Hepatocyte (in vitro differentiated cells): ENCODE measurements at places on chromosomes 4 and X. TPM values are rescaled to one million over a fixed set of nuclear protein-coding genes. Genes with fewer than 3 reads are reported as not detected.
A peak's percentile ranks its signal among the peaks of the same experiment; 100 is the strongest.

DNA sequence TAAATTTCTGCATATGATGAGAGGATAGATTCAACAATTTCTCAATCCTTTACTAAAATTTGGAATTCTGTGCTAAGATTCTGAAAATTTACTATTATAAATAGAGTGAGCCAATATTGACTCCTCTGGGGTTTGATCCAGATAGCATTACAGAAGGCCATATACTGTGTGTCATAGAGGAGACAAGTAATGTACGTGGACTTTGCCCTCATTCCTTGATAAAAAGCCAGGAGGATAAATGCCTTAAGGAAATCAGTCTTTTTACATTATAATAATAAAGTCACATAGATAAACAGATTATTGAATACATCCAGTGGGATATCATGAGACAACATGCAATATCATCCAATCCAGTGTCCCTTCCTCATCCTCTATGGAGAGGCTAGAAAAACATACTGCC, 188.0 kb upstream of the HDX start:
- no peak overlapping the region for H3K27ac ChIP-seq
- H3K4me1 ChIP-seq = no peaks in the 10 kb centered on the region
- no peaks in the 10 kb centered on the region for H3K36me3 ChIP-seq
- DNase-seq = no peak
- no peaks in the 10 kb centered on the region for H3K27me3 ChIP-seq

- no peaks in the 10 kb centered on the region for H3K4me1 ChIP-seq
- H3K27ac ChIP-seq = no peak overlapping the region
- no peak for DNase-seq
- H3K36me3 ChIP-seq = no peaks in the 10 kb centered on the region
- no peak overlapping the region for H3K4me3 ChIP-seq
These were observed 455.0 kb downstream of the STIM2 start for GRCh38 chr4:27315625-27316024.

GRCh38 chr4:159698336-159698735, 595.5 kb downstream of the RAPGEF2 start:
- H3K27me3 ChIP-seq = no peaks in the 10 kb centered on the region
- H3K4me3 ChIP-seq = no peak overlapping the region
- no peaks in the 10 kb centered on the region for H3K36me3 ChIP-seq
- H3K4me1 ChIP-seq = no peaks in the 10 kb centered on the region
- no peak for DNase-seq
- H3K27ac ChIP-seq = no peak overlapping the region

NDNF gene
- 27.5 and 30.5 TPM in 2 replicates for total RNA-seq

CSAG2 gene
- not detected in 2 replicates for total RNA-seq

NAA11 gene
- total RNA-seq = not detected in 2 replicates

TEX11 gene
- 0.20 TPM in 1 of 2 replicates, not detected in the other for total RNA-seq

- DNase-seq = no peak
- H3K27ac ChIP-seq = no peak overlapping the region
- no peak overlapping the region for H3K4me3 ChIP-seq
- H3K4me1 ChIP-seq = no peaks in the 10 kb centered on the region
- H3K27me3 ChIP-seq = no peaks in the 10 kb centered on the region
These were observed 22.4 kb downstream of the PRRG1 start for GRCh38 chrX:37371578-37371991.

GRCh38 chr4:138090150-138090917, 151.8 kb downstream of the SLC7A11 start:
- no peak overlapping the region for H3K4me3 ChIP-seq
- no peaks in the 10 kb centered on the region for H3K36me3 ChIP-seq
- peak; percentile 82 for DNase-seq
- peaks cover 10% of the 10 kb centered on the region for H3K4me1 ChIP-seq

GRCh38 chr4:122823476-122823875, 3.2 kb upstream of the FGF2 start:
- H3K36me3 ChIP-seq = no peaks in the 10 kb centered on the region
- peaks cover 17% of the 10 kb centered on the region for H3K27me3 ChIP-seq
- H3K27ac ChIP-seq = no peak overlapping the region

XAGE2 gene
- total RNA-seq = 0.77 and 6.7 TPM in 2 replicates

- DNase-seq = no peak
- H3K4me1 ChIP-seq = peaks cover 22% of the 10 kb centered on the region
- no peaks in the 10 kb centered on the region for H3K27me3 ChIP-seq
- no peak overlapping the region for H3K27ac ChIP-seq
- no peak overlapping the region for H3K4me3 ChIP-seq
- H3K36me3 ChIP-seq = no peaks in the 10 kb centered on the region
These were observed 10.4 kb downstream of the MID1IP1 start for GRCh38 chrX:38811515-38812243.

- peaks cover 13% of the 10 kb centered on the region for H3K4me1 ChIP-seq
- H3K36me3 ChIP-seq = peaks cover 5% of the 10 kb centered on the region
- no peak for DNase-seq
- H3K4me3 ChIP-seq = no peak overlapping the region
These were observed 7.7 kb downstream of the LSM6 start for GRCh38 chr4:146183209-146183608.

DNA sequence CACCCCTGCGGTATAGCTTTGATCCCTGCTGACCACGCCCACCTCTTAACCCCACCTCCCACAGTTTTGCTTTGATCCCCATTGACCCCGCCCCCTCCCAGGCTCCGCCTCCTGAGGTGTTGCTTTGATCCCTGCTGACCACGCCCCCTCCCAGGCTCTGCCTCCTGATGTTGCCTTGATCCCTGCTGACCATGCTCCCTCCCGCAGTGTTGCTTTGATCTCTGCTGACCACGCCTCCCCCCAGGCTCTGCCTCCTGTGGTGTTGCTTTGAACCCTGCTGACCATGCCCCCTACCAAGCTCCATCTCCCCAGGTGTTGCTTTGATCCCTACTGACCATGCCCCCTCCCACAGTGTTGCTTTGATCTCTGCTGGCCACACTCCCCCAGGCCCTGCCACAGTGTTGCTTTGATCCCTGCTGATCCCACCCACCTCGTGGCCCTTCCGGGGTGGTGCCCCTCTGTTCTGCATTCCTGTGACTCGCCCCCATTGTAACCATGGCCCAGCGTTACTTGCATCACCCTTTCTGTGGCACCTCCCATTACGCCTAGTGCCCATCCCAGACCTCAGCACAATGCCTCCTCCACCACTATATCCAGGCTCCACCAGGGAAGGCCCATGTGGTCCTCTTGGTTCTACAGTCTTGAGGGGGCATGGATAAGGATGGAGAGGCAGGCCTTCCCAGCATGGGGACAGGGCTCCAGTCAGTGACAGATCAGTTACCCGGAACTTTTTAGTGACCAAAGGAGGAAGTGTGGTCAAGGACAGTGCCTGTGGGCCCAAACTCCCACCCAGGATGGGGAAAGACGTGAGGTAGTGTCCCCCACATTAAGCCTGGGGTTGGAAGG, 70.8 kb downstream of the ADRA2C start:
- H3K27me3 ChIP-seq = peaks cover 5% of the 10 kb centered on the region
- H3K36me3 ChIP-seq = no peaks in the 10 kb centered on the region
- no peaks in the 10 kb centered on the region for H3K4me1 ChIP-seq
- H3K4me3 ChIP-seq = no peak overlapping the region
- H3K27ac ChIP-seq = no peak overlapping the region

DNA sequence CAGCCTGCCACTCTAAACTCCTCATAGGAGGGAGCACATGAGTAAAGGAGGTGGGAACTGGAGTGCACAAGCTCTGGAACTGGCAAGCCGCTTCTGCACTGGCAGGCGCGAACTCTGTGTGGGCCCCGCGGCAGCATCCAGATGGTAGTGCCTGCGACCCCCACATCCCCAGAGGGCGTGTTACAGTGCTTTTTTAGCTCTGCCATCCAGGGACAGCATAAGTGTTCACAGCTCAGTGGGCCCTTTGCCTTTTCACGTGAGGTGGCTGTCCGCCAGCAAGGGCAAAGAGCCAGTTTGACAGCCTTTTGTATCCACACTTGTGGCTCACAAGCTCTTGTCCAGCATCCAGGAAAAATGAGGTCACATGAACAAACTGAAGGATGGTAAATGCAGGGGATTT, 581.6 kb upstream of the DIAPH2 start:
- no peaks in the 10 kb centered on the region for H3K27me3 ChIP-seq
- no peak for DNase-seq
- no peaks in the 10 kb centered on the region for H3K4me1 ChIP-seq
- H3K27ac ChIP-seq = no peak overlapping the region

DNA sequence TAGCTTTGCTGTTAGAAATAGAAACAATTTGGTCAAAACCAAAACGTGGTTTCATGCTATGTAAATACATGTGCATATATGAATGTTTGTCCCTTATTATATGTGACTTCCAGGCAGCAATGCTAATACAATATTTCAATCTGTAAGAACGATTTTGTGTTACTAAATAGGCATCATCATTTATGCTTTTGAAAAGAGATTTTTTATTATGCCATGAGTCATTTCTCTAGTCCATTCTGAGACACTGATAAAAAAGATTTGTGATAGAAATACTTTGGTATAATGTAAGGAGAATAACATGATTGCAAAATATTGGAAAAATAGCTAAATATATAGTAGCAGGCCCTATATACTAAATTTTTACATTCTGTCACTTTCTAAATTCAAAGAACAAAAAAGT, 28.9 kb downstream of the SYNPO2 start:
- H3K36me3 ChIP-seq = no peaks in the 10 kb centered on the region
- H3K27ac ChIP-seq = peak overlapping the region; percentile 58
- no peak for DNase-seq
- no peak overlapping the region for H3K4me3 ChIP-seq

DNA sequence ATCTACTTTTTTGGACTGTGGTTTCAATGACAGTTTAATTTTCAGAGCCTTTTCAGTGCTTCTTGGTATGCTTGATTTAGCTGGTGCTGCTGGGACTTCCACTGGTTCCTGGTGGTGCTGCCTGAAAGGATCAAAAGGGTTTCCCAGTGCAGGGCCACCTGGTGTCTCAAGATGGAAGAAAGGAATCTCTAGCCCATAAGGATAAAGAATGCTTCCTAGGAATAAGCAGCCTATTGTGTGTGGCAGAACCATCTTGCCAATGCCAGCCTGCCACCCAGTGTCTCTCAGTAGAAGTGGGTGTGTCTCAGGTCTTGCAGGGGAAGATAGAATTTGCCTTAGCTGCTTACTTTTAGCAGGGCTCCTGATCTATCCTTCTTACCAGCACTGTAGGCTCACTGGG, 15.0 kb upstream of the RAI2 start:
- H3K27ac ChIP-seq = no peak overlapping the region
- no peaks in the 10 kb centered on the region for H3K36me3 ChIP-seq
- no peaks in the 10 kb centered on the region for H3K4me1 ChIP-seq

GRCh38 chr4:177562163-177562562, 119.9 kb upstream of the AGA start:
- no peaks in the 10 kb centered on the region for H3K27me3 ChIP-seq
- no peak for DNase-seq
- no peaks in the 10 kb centered on the region for H3K36me3 ChIP-seq
- no peak overlapping the region for H3K4me3 ChIP-seq
- H3K4me1 ChIP-seq = peaks cover 5% of the 10 kb centered on the region

ZNF280C gene
- 7.3 and 8.5 TPM in 2 replicates for total RNA-seq

DNA sequence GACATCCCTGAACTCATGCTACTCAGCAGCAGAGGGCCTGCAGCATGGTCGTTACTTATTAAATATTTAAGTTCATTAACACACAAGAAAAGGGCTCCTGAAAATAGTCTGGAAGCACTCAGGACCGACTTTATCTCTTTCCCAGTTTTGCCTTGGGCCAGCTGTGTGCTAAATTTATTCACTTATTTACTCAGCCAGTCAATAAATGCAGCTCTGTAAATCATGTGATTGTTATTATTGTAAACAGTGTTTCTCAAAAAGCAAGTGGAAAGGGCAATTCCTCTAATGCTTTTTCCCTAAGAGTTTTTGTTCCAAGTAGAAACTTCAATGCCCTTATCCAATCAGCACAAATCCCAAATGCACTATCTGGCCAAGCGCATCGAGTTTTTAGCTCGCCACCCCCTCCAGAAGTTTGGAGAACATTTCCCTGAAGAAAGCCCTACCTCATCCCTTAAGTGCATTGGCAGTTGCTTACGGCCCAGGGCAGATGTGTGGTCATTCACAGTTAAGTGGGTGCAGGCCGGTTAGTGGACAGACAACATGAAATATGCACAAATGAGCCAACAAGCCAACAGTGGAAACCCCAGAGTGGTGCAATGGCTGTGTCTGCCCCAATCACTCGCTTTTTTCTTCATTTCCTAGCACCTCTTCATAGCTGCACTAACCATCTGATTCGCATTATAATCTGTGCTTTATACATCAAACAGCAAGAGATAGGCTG, 125.8 kb downstream of the SMIM20 start:
- no peaks in the 10 kb centered on the region for H3K36me3 ChIP-seq
- no peak for DNase-seq
- H3K4me3 ChIP-seq = no peak overlapping the region
- H3K4me1 ChIP-seq = no peaks in the 10 kb centered on the region

RPA4 gene
- 0.96 and 1.5 TPM in 2 replicates for total RNA-seq

GRCh38 chr4:158769175-158769921, 522 bp downstream of the FNIP2 start:
- peak overlapping the region; percentile 86 for H3K4me3 ChIP-seq
- peak overlapping the region; percentile 94 for H3K27ac ChIP-seq
- DNase-seq = peak; percentile 40

CXCL8 gene
- 32.5 and 43.9 TPM in 2 replicates for total RNA-seq

GAGE12F gene
- not detected in 2 replicates for total RNA-seq

DNA sequence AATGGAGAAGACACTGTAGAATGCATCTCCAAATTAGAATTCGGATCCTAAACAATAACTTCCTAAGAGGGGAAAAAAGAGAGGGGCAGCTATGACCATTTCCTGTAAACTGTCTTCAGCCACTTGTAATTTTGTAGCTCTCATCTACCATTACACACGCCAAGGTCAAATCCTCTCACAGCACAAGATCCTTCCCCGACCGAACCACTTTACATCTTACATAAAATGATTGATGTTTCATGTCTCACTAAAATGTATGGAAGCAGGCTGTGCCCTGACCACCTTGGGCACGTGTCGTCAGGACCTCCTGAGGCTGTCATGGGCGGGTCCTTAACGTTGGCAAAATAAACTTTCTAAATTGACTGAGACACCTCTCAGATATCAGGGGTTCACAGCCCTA, 24.1 kb upstream of the PBDC1 start:
- peaks cover 18% of the 10 kb centered on the region for H3K4me1 ChIP-seq
- H3K36me3 ChIP-seq = no peaks in the 10 kb centered on the region
- peak; percentile 12 for DNase-seq
- H3K4me3 ChIP-seq = no peak overlapping the region

DNA sequence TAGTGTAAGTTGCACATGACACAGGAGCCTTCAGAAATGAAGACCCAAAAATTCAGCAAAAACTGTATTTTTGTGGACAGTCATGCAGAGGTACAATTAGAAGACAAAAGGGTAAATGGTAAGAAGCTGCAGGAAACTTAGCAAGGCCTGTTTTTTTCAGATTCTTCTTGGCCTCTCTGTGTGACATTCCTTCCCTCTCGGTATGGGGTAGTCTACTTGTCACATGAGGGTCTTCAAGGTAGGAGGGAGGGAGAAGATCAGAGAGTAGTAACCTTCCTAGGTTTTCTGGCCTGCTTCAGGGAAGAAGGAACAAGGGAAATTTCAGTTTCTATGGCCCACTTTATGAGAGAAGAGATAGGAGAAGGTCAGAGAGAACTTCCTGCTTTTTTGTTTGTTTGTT, 230.4 kb upstream of the PPP1R2C start:
- H3K4me1 ChIP-seq = no peaks in the 10 kb centered on the region
- no peak overlapping the region for H3K4me3 ChIP-seq
- H3K36me3 ChIP-seq = no peaks in the 10 kb centered on the region
- no peak overlapping the region for H3K27ac ChIP-seq

CXorf38 gene
- 10.2 and 11.3 TPM in 2 replicates for total RNA-seq

- no peaks in the 10 kb centered on the region for H3K27me3 ChIP-seq
- no peak overlapping the region for H3K4me3 ChIP-seq
- H3K4me1 ChIP-seq = no peaks in the 10 kb centered on the region
- no peak overlapping the region for H3K27ac ChIP-seq
These were observed 64.2 kb upstream of the TRPC5OS start for GRCh38 chrX:111811831-111812230.
